Effector memory CD8-positive, alpha-beta T cell (primary cell): ENCODE measurements at places on chromosomes 5 and 9.
A peak's percentile ranks its signal among the peaks of the same experiment; 100 is the strongest.

DNA sequence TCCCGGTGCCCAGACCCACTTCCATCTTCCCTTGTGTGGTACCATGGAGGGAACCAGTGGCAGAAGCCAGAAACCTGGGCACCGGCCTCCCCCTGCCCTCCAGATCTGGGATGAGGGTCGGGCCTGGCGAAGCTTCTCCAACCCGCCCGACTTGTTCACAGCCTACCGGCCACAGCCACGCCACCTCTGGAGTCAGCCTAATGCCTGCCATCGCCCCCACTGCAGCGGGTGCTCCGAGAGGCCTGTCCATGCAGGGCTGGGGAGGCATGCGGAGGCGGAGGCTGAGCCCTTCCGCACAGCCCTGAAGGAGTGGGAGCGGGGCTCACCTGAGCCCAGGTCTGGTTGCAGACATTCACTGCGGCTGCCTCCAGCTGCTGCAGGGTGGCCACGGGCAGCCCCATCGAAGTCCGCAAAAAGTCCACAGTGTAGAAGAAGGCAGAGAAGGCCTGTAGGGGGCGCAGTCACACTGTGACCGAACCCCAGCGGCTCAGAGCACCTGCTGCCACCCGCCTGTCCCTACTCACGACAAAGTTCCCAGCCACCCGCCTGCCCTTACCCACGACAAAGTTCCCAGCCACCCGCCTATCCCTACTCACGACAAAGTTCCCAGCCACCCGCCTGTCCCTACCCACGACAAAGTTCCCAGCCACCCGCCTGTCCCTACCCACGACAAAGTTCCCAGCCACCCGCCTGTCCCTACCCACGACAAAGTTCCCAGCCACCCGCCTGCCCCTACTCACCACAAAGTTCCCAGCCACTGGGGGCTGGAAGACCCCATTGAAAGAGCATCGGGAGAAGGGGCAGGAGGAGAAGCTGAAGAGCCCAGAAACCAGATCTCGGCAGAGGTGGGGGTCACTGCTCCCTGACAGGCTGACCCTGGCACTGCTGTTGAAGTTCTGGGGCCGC, 3.8 kb upstream of the NPDC1 start:
- peaks cover 58% of the 10 kb centered on the region for H3K27me3 ChIP-seq
- DNase-seq, result peak; percentile 46
- peaks cover 21% of the 10 kb centered on the region for H3K36me3 ChIP-seq
- peaks cover 5% of the 10 kb centered on the region for H3K4me1 ChIP-seq
- no peak overlapping the region for H3K4me3 ChIP-seq
- no peak overlapping the region for H3K27ac ChIP-seq

DNA sequence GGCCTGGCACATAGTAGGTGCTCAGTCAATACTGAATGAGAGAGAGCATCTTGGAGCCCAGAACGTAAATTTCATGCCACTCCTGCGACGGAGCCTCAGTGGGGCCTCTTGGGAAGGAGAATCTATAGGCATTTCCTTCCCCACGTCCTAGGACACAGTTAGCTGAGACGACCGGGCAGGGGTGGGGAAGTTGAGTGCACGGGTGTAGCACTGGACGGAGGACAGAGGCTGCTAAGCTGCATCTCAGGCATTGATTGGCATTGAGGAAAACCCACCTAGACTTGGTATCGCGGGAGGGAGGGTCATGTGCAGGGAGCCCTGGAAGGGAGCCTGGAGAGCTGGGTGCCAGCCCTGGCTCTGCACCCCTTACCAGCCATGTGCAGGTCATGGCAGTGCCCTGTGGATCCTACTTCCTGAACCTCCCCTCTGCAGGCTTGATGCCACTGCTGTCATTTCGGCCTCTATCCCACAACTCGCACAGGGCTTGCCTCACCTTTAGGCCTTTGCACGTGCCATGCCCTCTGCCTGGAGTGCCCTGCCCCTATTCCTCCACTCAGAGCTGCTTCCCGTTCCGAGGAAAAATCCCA, 25.6 kb downstream of the NEK6 start:
- no peak overlapping the region for H3K4me3 ChIP-seq
- H3K27ac ChIP-seq, result peak overlapping the region; percentile 31
- no peaks in the 10 kb centered on the region for H3K27me3 ChIP-seq

DNA sequence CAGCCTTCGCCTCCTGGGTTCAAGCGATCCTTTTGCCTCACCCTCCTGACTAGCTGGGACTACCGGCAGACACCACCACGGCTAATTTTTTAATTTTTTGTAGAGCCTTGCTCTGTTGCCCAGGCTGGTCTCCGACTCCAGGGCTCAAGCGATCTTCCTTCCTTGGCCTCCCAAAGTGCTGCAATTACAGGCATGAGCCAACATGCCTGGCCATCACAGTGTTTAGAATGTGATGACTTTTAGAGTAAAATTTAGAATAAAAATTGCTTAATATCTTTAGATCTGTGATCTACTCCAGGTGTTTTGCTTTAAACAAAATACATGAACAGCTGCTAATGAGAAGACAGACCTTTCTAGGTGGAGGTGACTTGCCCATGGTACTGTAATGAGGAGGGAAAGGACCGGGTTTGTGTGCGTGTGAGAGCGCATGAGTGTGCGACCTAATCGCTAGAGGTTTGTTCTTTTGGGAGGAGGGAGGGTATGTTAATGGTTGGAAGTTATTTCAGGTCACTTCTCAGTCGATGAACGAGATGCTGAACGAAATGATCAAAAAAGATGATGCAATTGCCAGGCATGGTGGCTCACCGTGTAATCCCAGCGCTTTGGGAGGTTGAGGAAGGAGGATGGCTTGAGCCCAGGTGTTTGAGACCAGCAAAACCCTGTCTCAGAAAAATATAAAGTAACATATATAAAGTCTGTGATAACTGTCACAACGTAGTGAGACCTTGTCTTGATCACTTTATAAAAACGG, 2.0 kb downstream of the CNOT6 start:
- DNase-seq, result no peak
- no peak overlapping the region for H3K27ac ChIP-seq
- H3K4me1 ChIP-seq, result peaks cover 31% of the 10 kb centered on the region
- H3K27me3 ChIP-seq, result no peaks in the 10 kb centered on the region
- H3K4me3 ChIP-seq, result peak overlapping the region; percentile 97

DNA sequence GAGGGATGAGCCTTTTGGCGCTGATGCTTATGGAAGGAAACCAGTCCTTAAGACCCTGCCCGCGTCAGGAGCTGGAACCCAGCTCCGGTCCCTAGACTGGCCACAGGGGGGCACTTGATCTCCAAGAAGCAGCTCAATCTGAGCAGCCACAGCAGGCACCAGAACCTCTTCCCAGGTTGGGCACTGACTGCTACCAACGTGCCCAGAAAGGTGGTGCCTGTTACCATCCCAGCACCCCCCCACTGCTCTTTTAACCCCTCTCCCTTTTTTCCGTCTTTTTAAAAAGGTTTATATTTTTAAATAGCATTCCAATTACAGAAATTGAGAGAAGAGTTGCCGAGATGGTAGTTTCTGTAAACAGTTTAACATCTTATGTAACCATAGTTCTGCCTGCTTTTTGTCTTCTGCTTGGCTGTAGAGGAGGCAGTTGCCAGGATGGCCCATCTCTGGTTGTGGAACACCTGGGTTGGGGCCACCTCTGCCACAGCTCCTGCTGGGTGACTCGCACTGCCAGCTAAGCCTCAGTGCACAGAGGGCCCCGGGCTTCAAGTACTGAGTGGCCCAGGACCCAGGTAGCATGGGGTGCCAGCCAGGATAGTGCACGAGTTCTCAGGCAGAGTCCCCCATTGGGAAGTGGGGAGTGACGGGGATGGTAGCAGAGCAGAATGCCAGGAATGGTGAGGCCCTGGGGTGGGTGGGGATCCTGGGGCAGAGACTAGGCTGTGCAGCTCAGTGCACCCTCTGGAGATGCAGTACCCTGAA, 62.8 kb downstream of the PFDN1 start:
- H3K4me1 ChIP-seq, result peaks cover 6% of the 10 kb centered on the region
- peak; percentile 27 for DNase-seq
- H3K36me3 ChIP-seq, result peaks cover 6% of the 10 kb centered on the region
- H3K4me3 ChIP-seq, result no peak overlapping the region
- no peaks in the 10 kb centered on the region for H3K27me3 ChIP-seq

DNA sequence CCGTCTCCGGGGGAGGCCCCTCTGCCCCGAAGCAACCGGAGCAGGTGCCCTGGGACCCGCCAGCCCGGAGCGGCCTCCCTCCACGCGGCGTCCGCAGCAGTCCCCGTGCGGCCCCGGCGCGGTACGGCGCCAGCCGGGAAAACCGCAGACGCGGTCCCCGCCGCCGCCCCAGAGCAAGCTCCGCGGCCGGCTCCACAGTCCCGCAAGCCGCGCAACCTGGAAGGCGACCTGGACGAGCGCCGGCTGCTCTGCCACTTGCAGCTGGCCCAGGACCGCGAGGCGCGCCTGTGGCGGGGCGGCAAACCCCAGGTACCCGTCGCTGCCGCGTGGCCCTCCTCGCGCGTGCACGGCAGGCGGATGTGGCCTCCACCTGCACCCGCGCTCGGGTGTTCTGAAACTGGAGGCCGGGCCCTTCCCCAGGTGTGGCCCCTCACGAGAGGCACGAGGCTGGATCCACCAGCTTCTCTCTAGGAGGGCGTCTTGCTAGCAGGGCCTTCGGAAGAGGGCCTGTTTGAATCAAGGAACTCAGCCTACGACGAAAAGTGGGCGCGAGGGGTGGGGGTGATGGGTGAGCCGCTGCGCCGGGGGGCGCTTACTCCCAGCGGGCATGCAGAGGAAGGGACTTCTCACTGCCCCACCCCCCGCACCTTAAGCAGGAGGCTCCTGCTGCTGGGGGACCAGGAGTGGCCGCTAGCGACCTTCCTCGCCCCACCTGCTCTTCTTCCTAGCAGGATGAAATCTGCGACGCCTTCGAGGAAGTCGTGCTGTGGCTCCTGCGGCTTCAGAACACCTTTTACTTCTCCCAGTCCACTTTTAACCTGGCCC, 602 bp downstream of the CCNI2 start:
- H3K36me3 ChIP-seq, result peaks cover 11% of the 10 kb centered on the region
- no peaks in the 10 kb centered on the region for H3K4me1 ChIP-seq
- H3K27ac ChIP-seq, result peak overlapping the region; percentile 41
- DNase-seq, result peak; percentile 53

DNA sequence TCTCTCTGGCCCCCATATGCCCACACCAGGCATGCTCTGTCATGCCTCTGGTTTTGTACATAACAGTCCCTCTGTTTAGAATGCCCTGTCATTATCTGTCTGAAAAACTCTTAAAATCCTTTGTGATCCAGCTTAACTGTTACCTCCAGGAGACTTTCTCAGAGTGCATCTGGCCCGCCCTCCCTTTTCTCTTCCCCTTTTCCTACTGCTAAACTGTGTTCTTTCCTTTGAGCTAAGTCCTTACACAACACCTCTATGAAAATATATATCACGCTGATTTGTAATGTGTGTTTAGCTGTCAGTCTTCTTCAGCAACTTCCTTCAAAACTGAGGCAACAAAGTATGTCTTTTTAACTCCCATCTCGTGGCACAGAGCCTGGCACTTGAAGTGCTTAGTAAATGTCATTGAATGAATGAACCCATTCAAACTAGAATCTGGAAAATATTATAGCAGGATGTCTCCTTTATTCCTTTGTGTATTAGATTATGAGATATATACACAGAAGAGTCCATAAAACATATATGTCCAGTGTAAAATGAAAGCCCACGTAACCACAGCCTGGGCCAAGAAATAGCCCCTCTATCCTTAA, 166.2 kb upstream of the KLF9 start:
- no peaks in the 10 kb centered on the region for H3K27me3 ChIP-seq
- no peak overlapping the region for H3K4me3 ChIP-seq
- H3K27ac ChIP-seq, result no peak overlapping the region

DNA sequence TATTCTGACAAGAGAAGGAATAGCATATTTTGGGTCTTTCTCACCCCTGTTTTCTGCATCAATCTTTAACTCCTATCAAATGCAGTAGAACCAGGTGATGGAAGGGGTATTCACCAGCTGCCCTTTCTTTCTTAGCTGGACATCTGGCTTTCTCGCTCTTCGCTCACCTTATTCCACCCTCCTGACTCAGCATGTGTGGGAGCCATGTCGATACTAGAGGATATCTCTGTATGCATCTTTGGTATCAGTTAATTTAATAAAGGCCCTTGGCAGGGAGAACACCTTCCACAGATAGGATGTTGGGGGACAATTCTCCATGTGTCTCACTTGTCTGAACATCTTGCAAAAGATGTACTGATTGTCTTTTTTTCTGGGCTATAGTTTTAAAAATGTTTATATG, 71.5 kb downstream of the ZNF474 start:
- H3K27me3 ChIP-seq, result no peaks in the 10 kb centered on the region
- no peak overlapping the region for H3K4me3 ChIP-seq
- DNase-seq, result no peak
- H3K27ac ChIP-seq, result no peak overlapping the region
- H3K4me1 ChIP-seq, result no peaks in the 10 kb centered on the region
- H3K36me3 ChIP-seq, result no peaks in the 10 kb centered on the region

- H3K36me3 ChIP-seq, result peaks cover 34% of the 10 kb centered on the region
- H3K27ac ChIP-seq, result no peak overlapping the region
- no peaks in the 10 kb centered on the region for H3K4me1 ChIP-seq
- no peak for DNase-seq
These were observed 46.2 kb downstream of the TENT4A start for GRCh38 chr5:6759401-6759800.

GRCh38 chr5:54357408-54358058, 47.2 kb upstream of the ARL15 start:
- no peaks in the 10 kb centered on the region for H3K36me3 ChIP-seq
- H3K4me1 ChIP-seq, result no peaks in the 10 kb centered on the region
- H3K4me3 ChIP-seq, result no peak overlapping the region

- no peaks in the 10 kb centered on the region for H3K4me1 ChIP-seq
- no peak for DNase-seq
These were observed 231.4 kb downstream of the NR2F1-AS1 start for GRCh38 chr5:93349613-93350012.

DNA sequence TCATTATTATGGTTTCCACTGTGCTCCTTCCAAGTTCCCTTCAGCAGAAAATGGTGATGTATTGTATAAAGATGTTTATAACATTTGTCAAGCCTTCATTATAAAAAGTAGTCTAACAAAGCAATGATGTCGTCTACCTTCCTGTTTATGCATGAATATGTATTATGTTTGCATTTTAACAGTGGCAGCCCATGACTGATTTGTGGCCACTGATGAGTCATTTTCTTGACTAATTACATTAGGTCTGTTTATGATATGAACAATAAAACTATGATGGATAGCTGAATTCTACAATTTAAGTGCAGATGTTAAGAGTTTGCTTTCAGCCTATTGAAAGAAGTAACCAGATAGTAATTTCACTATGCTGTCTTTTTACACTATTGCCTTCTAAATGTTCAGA, 75.4 kb upstream of the ADAMTS19 start:
- no peak overlapping the region for H3K4me3 ChIP-seq
- H3K27ac ChIP-seq, result no peak overlapping the region
- no peaks in the 10 kb centered on the region for H3K4me1 ChIP-seq

DNA sequence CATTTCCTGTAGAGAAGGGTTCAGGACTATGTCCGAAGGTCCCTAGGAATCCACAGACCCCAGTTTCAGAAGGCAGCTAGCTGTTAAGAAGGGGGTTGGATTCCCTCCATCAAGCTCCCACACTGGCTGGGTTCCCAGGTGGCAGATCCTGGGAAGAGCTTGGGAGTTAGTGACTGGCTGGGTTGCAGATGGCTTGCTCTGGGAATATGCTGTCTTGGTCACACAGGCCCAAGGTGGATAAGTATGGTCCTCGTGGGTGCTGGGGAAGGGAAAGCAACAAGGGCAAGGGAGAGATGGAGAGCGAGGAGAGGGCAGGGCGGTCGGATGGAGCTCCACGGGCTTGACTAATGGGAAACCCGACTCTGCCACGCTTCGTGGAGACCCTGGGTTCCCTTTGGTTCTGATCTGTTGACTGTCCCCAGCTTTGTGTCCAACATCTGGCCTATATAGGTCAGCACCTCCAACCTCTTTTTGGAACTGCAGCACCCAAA, 17.4 kb downstream of the SH3PXD2B start:
- no peaks in the 10 kb centered on the region for H3K4me1 ChIP-seq
- peaks cover 6% of the 10 kb centered on the region for H3K27me3 ChIP-seq
- no peak overlapping the region for H3K4me3 ChIP-seq
- H3K27ac ChIP-seq, result no peak overlapping the region
- no peak for DNase-seq
